AG20443 (cell line): ENCODE measurements at places on chromosomes 11 and 22.

GRCh38 chr11:128608746-128609407 is 21.5 kb upstream of the ETS1 start:
- DNase-seq, result no peak

DNA sequence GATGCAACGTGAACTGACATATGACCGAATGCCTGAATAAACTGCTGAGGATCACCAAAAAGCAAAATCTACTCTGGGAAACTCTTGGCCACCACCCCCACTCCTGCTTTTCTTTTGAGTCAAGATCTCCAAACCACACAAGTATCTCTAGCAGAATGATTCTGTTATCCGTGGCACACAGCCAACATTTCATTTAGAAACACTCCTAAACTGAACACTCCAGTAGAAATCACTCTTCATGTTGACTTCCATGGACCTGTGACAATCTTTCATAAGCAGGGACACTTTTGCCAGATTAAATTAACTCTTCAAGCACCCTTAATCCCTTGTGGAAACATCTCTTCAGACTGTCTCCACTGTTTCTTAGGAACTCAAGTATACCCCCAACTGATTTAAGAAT is 44.4 kb downstream of the VSIG10L2 start:
- peak; percentile 64 for DNase-seq

DNA sequence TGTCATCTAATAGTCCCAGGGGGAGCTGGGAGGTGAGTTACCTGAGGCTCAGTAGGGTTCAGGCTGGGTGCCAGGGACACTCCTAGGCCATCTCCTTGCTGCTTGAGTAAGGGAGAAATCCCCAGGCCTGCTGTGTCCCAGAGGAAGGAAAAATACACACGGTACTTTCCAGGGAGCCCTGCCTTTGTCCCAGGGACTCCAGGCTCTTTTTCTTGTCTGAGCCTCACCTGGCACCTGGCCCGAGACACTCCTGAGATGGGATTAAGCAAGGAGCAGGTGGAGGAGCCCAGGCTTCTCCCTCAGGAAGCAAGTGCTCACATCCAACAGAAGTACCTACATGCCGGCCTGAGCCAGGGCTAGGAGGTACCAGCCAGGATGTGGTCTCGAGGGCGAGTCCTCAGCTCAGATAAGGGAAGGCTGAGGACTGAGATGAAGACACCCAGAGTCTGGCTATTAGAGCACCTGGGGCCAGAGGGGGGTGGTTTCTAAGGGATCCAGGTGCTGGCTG is 899 bp upstream of the KLHDC7B start:
- peak; percentile 8 for DNase-seq

DNA sequence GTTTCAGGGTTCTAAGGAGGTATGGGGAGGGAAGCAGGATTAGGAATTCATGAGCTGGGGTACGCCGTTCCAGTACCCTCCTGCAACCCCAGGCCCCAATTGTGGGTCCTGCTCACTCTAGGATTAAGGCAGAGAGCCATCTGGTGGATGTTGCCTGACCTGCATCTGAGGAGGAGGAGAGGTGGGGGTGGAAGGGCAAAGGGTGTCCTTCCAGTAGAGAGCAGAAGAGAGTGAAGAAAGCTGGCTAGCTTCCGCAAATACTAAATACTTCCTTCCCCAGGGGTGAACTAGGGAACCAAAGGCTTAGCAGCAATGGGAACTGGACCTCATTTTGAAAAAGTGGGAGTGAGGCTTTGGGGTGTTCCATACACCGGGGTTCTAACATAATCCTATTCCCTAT is 10.6 kb downstream of the LRRC51 start:
- peak; percentile 82 for DNase-seq

DNA sequence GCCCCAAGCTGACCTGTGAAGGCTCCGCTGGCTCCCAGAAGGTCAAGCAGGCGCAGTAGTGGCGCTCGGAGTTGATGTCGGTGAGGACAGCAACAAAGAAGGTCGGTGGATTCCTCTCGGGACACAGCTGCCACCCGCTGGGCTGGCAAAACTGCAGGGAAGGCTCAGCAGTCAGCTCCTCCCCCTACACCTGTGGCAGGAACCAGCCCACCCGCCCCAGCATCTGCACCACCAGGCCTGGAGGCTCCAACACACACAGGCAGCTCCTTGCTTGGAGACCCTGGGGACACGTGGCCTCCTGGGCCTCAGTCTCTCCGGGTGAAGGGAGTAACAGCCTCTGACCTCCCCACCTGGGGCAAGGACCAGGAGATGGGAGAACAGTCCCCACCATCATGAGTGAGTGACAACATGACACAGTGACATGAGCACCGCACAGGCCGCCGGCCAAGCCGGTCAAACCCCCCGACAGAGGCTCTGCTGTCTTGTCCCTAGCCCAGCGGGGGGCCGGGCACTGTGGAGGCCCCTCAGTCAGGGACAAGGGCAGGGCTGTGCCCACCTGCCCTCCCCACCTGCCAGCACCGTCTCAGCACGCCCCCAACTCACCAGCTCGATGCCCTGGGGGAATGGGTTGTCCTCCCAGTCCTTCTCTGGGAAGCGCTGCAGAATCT is 6.9 kb downstream of the SBF1 start:
- DNase-seq, result no peak

GRCh38 chr11:15965562-15966250 is 390.6 kb downstream of the SOX6 start:
- no peak for DNase-seq

- DNase-seq, result peak; percentile 41
Measured at GRCh38 chr11:119782739-119783072, 53.7 kb upstream of the NECTIN1 start.

DNA sequence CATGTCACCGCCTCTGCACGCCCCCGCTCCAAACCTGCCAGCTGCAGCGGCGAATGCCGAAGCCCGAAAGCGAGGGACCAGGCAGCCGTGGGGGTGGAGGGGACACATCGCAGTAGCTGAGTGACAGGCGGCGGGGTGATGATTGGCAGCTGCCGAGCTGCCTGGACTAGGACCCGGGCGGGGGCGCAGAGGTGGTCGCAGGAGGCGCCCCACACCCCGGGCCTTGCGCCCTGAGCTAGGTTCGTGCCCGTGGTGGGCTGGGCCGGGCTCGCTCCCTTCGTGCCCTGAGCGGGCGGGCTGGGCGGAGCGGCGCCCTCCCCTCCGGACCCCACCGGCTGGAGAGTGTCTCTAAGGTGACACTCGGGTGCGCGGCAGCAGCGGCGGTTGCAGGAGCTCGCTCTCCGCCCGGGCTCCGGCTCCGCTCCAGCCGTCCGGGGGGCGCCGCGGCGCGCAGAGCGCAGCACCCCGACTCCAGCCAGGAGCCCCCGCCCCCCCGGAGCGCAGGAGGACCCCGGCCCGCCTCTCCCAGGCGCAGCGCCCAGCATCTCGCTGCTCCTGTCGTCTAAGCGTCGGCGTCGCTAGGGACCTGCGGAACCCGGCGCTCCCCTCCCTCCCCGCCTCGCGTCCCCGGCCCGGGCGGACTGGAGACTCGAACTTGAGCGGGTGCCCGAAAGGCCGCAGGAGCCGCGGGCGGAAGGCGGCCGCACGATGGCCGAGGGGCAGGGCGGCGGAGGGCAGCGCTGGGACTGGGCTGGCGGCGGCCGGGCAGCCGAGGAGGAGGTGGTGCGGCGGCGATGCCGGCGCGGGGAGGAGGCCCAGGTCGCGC is 14.5 kb upstream of the DGKZ start:
- DNase-seq, result peak; percentile 53

GRCh38 chr11:101444164-101444563 is 139.6 kb downstream of the TRPC6 start:
- no peak for DNase-seq

GRCh38 chr11:31798554-31799434 is 12.3 kb downstream of the PAX6 start:
- DNase-seq, result no peak

DNA sequence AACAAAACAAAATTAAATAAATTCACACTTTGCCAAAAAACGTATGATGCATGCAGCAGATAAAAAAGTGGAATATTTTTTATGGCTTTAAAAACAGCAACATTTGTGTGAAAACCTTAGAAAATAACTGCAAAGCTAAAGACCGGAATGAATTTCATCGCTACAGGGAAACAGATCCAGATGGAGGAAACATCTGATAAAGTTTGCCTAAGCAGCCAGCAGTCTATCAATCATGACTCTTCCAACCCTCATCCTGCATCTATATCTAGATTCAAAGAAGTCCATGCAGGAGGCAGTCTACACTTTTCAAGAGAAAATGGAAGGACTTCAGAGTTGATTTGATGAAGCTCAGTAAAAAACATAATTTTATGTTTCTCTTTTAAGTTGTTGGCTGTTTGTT is 126.8 kb downstream of the SWAP70 start:
- DNase-seq, result no peak

DNA sequence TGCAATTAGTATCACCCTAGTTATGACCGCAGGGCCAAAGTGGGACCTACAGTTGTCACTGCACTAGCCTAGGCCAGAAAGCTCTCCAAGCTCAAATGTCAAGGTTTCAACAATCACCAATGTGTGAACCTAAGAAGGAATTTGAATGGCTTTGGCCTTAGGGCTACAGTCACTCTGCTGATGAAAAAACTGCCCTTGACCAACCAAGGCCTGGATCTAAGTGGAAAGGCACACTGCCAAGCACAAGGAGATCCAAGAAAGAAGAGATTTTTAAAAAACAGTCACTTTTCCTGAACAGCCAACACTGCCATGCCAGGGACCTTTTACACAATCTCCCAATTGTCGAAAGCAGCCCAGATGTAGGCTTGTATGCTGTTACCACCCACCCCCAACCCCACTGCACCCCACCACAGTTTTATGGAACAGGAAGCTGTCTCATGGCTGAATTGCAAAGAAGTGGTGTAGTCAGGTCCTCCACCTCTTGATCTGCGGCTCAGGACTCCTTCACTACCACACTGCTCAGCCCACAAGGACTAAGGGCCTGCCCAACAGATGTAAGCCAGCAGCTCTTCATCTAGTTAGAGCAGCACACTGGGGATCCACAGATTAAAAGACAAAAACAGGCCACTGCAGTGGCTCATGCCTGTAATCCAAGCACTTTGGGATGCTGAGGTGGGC is 32.9 kb downstream of the SMCO4 start:
- DNase-seq, result no peak

- DNase-seq, result no peak
Measured at GRCh38 chr11:10602366-10602765, 33.9 kb upstream of the LYVE1 start.

GRCh38 chr11:5608808-5609207 is 12.4 kb downstream of the TRIM6 start:
- no peak for DNase-seq

GRCh38 chr11:66330931-66331330 is 5.3 kb downstream of the RIN1 start:
- no peak for DNase-seq

GRCh38 chr11:17734986-17735817 is 621 bp downstream of the KCNC1 start:
- peak; percentile 92 for DNase-seq

GRCh38 chr11:116962108-116962507 is 124.7 kb upstream of the APOA1 start:
- no peak for DNase-seq

GRCh38 chr11:1665313-1665712 is 31.7 kb upstream of the KRTAP5-6 start:
- DNase-seq, result no peak

- DNase-seq, result no peak
Measured at GRCh38 chr11:72321381-72321996, 77.5 kb upstream of the PHOX2A start.

DNA sequence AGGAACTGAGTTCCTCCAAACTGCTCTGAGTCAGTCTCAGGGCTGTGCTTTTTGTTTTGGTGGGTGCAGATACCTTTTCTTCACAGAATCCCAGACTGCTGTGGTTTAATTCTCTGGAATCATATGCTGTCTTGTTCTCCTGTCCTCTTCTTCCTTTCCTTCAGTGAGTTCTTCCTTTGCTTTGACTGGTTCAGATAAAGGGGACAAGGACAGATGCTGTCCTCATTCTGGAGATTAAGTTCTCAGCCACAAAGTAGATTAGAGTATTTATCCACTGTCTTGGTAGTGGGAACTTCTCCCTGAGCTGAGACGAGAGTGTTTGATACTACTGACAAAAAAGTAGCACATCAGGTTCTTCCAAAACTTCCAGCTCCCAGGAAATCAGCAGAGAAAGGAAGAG is 13.3 kb downstream of the ZDHHC5 start:
- no peak for DNase-seq

- DNase-seq, result no peak
Measured at GRCh38 chr11:26947904-26948639, 45.8 kb upstream of the FIBIN start.

- DNase-seq, result no peak
Measured at GRCh38 chr11:129946256-129946655, 50.9 kb upstream of the NFRKB start.

DNA sequence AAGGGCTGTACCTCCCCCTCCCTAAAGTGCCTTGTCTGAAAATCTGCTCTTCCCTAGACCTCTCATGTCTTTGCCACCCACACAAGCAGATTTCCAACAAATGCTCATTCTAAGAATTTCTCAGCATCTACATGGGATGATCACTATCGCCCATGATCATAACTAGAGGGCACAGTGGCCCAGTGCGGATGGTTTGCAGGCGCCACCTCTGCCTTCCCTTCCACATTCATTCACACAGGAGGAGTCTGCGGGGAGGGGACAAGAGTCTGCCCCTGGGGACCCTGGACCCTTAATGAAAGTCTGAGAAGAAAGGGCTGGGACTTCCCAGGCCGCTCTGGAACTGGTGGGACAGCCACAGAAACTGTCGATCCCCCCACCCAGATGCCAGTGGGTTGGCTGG is 28.9 kb downstream of the KCTD17 start:
- DNase-seq, result no peak

- no peak for DNase-seq
Measured at GRCh38 chr11:85665733-85666132, 804 bp upstream of the CREBZF start.

DNA sequence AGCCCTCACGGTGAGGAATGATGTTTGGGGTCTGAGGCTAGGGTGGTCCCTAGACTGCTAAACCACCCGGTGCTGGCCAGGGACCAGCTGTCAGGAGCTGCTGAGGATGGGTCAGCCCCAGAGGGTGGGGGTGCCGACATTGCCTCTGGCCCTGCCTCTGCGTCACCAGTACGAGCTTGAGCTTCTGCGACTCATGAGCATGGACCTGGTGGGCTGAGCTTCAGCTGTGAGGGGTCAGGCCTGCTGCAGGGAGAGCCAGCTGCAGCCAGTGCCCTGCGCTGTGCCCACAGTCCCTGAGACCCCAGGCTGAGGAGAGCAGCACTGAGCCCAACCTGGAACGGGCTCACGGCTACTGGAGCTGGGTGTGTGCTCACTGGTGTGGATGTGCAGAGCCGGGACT is 7.0 kb downstream of the DERL3 start:
- DNase-seq, result no peak

DNA sequence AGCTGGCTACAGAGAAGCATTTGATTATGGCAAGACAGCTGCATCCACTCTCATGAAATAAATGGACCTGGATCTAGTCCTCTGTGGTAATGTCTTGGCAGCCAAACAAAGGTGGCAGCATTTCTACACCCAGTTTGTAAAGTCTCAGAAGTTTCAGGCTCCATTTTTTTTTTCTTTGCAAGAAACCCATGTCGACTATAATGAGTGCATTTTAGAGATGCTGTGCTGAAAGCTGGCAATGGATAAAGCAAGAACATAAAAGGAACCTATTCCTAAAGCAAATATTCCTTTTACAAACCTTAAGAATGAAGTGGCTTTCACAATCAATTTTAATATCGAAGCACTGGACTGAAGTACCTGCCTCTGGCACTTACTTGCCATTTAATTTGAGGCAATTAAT is 33.5 kb downstream of the THAP12 start:
- DNase-seq, result no peak

- DNase-seq, result no peak
Measured at GRCh38 chr11:65546217-65546958, 11.8 kb downstream of the LTBP3 start.
